ENCODE measurements at places on chromosomes 13 and 19.

DNA sequence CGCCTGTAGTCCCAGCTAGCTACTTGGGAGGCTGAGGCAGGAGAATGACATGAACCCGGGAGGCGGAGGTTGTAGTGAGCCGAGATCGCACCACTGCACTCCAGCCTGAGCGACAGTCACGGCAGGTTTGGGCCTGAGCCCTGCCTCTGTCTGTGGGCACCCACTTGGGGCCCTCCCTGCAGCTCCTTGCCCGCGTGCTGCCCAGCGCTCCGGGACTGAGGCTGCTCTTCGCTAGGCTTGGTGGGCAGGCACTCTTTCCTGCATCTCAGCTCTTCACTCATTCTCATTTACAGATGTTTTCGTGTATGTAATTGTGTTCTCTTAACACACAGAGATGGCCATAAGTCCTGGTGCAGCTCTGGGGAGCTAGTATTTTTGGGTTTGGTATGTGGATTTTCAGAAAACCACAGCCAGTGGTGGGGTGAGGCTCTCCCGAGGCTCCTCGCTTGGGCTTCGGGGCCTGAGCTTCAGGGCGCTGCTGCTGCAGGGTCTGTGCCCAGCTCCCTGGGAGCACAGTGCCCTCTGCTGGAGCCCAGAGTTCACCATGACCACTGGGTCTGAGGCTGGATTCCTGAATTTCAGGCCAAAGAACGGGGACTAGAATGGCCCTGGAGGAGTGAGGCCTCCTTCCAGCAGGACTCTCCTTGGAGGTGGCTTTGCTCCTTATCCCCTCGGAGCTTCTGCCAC lies 15.2 kb downstream of the UPF1 start:
- peak; percentile 39 for DNase-seq

GRCh38 chr19:17526922-17527321 lies 15.5 kb downstream of the PGLS start:
- DNase-seq, result no peak

DNA sequence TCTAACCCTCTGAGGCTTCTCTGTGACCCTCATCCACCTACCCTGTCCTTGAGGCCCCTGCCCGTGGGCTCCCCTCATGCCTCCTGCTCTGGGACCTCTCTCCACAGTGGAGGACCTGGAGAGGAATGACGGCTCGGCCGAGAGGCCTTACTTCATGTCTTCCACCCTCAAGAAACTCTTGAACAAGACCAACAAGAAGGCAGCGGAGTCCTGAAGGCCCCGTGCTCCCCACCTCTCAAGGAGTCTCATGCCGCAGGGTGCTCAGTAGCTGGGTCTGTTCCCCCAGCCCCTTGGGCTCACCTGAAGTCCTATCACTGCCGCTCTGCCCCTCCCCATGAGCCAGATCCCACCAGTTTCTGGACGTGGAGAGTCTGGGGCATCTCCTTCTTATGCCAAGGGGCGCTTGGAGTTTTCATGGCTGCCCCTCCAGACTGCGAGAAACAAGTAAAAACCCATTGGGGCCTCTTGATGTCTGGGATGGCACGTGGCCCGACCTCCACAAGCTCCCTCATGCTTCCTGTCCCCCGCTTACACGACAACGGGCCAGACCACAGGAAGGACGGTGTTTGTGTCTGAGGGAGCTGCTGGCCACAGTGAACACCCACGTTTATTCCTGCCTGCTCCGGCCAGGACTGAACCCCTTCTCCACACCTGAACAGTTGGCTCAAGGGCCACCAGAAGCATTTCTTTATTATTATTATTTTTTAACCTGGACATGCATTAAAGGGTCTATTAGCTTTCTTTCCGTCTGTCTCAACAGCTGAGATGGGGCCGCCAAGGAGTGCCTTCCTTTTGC lies 10.8 kb upstream of the ILF3 start:
- DNase-seq, result no peak

- DNase-seq, result no peak
Observed at GRCh38 chr13:31209172-31209840, 9.5 kb downstream of the B3GLCT start.

DNA sequence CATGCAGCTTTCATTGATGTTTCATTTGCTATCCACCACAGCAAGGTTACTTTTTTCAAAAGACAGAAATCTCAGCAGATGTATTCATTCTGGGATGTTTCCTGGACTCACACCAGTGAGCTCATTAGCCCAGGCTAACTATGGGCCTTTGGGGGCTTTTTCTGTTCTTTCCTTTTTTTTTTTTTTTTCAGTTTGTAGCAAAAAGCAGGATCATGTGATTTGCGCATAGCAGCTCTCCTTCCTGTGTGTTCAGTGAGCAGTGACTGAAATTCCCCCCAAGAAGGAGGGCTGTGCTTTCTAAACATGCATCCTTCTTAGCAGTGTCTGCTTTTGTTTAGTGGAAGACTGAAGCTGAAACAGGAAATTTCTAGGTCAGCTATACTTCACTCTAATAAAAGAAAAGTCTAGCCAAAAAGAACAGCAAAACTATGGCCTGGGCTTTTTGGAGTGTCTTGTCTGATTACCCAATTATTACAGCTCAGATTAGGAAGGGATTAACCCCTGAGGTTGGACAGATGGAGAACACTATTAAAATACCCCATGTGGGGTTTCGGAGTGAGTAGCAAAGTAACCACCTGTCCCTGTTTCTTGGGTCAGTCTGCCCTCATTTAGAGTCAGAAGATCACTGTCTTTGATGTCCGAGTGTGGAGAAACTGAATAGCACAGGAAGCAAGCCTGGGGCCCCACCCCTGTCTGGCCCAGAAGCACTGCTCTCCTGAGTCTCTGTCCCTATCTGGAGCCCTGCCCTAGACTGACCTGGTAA lies 8.9 kb upstream of the AMER2 start:
- no peak for DNase-seq

DNA sequence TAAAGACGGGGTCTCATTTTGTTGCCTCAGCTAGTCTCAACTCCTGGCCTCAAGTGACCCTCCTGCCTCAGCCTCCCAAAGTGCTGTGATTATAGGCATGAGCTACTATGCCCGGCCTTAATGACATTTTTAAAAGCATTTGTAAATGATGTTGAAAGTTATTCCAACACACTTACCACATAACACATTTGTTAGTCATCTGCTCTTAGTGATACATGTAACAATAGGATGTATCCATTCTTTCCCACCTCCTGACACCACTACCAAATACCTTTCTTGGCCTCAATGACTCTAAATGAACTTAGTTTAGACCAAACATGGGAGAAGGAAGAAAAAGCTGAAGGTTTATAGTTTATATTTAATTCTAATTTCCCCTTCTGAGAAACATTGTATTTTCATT lies 59.8 kb upstream of the MEDAG start:
- DNase-seq, result no peak

- DNase-seq, result no peak
Observed at GRCh38 chr19:8449830-8450229, 5.1 kb downstream of the HNRNPM start.

DNA sequence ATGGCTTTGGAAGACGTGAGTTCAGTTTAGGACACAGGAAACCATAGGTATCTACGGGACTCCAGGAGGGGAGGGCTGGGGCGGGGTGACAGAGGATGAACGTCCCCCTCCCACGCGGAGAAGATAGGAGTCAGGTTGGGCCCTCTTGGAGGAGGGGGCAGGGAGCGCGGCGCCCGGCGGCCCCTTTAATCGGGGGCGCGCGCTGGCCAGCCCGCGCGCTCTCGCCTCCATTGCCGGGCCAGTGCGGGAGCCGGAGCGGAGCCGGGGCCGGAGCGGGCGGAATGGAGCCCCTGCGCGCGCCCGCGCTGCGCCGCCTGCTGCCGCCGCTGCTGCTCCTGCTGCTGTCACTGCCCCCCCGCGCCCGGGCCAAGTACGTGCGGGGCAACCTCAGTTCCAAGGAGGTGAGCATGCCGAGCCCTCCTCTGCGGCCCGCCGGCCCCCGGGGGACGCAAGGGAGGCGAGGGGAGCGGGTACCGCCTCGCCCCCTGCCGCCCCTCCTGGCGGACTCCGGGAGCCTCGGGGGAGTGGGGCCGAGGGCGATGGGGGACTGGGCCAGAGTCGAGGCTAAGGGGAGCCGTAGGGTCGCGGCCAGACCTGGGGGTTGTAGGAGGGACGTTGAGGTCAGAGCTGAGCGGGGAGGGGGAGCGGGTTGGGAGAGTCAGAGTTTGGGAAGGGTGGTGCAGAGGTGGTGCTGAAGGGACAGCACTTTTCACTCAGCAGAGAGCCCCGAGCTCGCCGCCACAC lies at the start of gene TMEM145:
TSS of gene TMEM145 (plus strand) at position 214 of the 744 bp plus-strand sequence. CDS start at position 282, 68 bp downstream.
- DNase-seq, result no peak
